Kidney (tissue), 22 donors: ENCODE measurements at places on chromosomes 2 and 18.

GRCh38 chr2:224545884-224546644 lies 39.1 kb downstream of the CUL3 start:
- no peak for DNase-seq

GRCh38 chr2:240916571-240917008 lies 10.5 kb downstream of the CROCC2 start:
- DNase-seq, result peak; percentile 78

DNA sequence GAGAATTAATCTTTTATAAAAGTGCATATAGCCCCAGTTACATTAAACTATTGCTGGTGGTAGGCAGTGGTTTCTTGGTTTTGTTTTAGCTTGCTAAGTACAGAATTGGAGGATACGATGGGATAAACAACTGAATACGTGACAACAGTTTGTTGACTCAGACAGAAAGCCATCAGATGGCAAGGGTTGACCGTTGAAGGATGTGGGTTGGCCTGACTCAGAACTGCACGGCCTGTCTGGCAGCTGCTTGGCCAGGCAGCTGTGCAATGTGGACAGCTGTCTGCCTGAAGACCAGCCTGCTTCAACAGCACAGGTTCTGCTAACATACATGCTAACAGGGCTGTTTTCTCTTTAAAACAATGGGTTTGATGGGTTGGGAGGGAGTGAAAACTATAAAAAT lies 46.6 kb downstream of the PRKRA start:
- no peak for DNase-seq

- peak; percentile 84 for DNase-seq
These were observed at the start of gene SYT4 for GRCh38 chr18:43277164-43277600. SYT4 (minus strand) TSS chr18:43277490; CDS start chr18:43277281, 209 bp downstream.

DNA sequence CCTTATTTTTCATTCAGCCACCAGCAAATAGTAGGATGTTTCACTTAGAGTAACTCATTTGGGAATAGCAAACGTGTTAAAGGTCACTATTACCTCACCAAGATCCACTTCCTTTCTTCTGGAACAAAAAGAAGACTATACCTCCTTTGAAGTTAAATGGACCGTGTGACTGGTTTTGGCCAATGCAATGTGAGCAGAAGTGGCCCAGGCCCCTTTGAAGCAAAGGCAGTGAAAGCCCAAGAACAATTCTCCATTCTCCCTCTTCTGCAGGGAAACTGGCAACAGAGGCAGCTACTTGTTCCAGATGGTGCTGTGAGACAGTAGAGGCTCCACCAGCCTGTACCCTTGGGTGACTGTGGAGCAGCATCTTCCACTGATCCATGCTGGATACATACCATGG lies 11.3 kb upstream of the MALL start:
- DNase-seq, result no peak

DNA sequence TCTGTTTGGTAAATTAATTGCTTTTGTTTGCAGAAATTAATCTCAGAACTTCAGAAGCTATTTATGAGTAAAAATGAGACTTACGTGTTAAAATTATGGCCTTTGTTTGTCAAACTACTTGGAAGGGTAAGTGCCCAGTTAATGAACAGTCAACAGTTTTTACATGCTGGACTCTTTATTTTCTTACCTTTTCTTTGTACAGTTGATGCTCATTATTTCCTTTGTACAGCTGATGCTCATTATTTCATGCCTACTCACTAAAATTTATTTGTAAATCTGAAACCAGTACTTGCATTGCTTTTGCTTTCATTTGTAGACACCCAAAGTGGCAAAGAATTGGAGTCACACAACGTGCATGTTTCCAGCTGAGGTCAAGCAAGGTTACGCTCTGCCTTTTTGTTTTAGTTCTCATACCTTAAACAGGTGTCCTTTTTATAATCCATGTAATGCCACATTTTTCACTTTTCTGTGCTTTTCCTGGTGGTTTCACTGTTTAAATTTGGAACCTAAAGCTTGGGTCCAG lies 13.3 kb downstream of the RIF1 start:
- DNase-seq, result no peak

- peak; percentile 14 for DNase-seq
These were observed 3.7 kb downstream of the PCGF1 start for GRCh38 chr2:74503506-74504475.

DNA sequence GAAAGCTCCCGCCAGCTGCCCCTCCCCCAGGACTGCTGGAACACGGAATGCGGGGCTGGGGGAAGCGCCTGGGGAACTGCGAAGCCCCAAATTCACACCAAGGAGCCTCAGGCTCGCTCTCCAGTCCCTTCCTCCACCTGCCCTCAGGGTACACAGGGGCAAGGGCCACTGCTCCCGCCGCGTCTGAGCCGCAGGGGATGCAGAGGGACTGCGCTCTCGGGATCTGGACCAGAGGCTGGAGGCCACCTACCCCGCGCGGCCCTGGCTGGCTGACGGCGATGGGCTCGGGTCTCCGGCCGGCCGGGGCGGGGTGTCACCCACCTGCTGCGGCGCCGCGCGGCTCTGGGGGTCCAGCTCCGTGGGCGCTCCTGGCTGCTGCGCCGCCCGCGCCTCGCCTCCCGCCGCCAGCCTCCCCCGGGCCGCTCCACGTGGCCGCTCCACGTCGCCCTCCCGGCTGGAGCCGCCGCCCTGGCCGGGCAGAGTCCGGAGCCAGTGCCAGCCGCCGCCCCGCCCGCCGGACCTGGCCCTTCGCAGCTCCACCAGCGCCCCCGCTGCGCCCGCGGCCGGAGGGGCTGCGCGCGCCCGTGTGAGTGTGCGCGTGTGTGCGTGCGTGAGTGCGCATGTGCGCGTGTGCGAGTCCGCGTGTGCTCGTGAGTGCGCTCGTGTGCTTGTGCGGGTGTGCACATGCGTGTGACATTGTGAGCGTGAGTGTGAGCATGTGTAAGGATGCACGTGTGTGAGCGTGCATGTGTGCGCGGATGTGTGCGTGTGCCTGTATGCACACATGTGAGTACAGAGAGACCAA lies at the start of gene CGREF1:
CGREF1 (minus strand) TSS at position 604 of the 805 bp plus-strand sequence. CDS start 14,762 bp downstream, outside the sequence.
- no peak for DNase-seq

DNA sequence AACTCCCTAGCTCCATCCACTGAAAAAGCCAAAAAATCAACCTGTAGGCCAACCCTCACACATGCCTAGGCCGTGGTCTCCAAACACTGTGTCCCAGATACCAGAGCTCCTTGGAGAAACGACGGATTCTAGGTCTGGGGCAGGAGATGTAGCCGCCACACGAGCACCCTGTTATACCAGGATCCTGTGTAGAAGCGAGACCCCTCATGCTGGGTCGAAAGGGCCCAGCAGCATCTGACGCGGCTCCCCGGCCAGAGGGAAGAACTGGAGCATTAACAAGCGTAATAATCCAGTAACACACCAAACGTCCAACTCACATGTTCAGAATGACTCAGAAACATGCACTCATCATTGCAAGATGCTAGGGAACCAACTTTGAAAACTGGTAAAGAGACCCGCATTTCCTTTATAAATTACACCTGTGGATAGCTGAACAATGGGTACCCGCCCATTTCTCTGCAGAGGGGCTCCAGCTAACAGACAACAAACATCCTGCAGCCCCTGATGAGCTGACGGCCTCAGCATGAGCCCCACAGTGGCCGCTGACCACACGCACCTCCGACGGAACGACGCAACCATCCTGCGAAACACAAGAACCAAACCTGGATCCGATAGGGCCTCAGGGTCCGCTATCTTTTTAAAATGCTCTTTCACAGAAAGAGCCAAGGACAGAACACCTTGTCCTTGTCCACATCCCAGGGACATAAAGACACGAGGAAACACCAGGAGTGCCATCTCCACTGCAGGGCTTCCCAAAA lies 14.2 kb downstream of the SLC66A2 start:
- no peak for DNase-seq

DNA sequence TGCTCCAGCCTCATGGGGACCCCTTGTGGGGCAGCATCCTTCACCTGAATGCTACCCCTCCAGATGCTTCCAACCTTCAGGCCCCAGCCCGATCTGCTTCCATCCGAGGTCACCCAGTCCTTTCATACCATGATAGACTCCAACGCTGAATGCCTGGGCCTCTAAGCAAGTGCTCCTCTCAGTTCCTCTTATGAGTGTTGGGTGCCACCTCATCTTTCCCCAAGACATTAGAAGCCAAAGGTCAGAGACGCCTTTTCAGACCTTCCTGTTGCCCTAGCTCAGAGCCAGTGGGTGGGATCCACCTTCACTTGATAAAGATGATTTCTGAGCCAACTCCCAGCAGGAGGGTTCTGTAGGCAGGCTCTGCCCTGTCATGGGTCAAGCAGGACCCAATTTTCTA lies 174.5 kb upstream of the MGAT5 start:
- DNase-seq, result no peak

DNA sequence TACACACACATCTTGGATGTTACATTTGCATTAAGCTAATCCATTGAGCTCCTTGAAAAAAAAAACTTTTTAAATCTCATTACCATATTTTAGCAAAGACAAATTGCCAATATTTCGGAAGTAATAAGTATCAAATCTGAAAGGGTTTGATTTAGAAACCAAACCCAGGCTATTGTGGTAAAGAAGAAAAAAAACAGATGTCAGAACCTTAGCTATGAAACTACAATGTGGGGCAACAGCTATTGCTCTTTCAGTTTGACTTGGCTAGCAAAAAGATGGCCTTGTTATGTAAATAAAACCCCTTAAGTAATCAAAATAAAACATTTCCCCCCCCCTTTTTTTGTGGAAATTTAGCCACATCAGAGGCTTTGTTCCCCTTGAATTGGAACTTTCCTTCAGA lies 41.2 kb upstream of the REG3A start:
- no peak for DNase-seq

- no peak for DNase-seq
These were observed 134.7 kb downstream of the MSTN start for GRCh38 chr2:189927823-189928222.

- no peak for DNase-seq
These were observed 1286.6 kb upstream of the ZEB2 start for GRCh38 chr2:145806546-145806945.

GRCh38 chr2:186639939-186640338 lies 50.1 kb downstream of the ITGAV start:
- no peak for DNase-seq

DNA sequence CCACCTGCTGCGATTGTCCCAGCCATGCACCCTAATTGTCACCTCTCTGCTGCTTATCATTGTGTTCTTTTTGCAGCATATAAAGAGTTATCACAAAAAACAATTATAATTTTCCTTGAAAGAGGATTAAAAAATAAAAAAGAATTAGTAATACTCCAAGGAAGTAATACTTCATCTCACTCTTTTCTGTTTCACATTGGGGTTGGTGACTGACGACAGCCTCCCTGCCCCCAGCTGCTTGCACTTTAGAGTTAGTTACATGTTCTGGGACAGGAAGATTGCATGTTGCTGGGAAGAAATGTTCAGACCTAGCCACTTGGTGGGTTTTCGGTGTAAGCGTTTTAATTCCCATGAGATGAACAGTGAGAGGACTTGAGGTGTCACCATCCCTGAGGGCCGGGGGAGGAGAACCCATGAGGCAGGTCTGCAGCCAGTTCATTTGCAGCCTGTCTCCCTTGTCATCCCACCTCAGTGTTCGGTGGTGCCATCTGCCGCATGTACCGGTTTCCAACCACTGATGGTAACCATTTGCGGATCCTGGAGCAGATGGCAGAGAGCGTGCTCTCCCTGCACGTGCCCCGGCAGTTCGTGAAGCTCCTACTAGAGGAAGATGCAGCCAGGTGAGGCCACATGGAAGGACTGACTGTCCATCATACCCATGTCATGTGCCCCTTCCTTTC lies 69.1 kb downstream of the COA5 start:
- no peak for DNase-seq

DNA sequence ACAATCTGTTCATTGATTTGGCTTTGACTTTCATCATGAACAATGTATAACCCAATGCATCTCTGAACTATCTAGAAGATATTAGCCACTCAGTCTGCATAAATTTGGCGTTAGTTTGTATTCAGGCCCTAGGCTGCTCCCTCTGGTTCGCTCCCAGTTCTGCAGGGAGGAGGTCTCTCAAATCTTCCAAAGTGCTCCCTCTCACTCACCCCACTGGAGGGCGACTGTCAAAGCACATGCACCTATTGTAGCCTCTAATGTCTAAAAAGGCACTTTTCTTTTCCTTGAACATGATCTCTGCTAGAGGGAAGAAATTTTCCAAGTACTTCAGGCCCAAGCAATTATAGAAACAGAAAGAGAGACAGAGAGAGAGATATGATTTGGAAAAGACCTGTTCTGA lies 291.5 kb downstream of the TDRD15 start:
- no peak for DNase-seq

- no peak for DNase-seq
These were observed 516.8 kb upstream of the FANCL start for GRCh38 chr2:58757971-58758370.

- no peak for DNase-seq
These were observed 21.6 kb downstream of the MAP4K4 start for GRCh38 chr2:101718993-101719571.

DNA sequence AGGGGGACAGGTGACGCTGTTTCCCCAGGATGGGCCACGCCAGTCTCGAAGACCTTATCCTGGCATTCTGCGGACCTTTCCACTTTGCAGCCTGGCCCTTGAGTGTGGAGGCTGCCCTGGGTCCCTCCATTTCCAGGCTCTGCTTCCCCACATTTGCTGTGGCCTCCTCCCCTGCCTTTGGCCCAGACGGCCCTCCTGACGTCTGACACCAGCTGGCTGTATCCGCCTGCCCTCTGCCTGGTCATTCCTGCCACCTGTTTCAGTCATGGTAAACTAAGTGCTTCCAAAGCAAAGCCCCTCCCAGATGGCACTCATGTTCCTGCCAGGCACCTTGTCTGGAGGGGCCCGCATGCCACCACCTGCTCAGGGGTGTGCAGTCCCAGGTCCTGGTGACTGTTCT lies 95.1 kb downstream of the ASB1 start:
- no peak for DNase-seq

GRCh38 chr18:998936-999335 lies 94.3 kb downstream of the ADCYAP1 start:
- DNase-seq, result no peak

DNA sequence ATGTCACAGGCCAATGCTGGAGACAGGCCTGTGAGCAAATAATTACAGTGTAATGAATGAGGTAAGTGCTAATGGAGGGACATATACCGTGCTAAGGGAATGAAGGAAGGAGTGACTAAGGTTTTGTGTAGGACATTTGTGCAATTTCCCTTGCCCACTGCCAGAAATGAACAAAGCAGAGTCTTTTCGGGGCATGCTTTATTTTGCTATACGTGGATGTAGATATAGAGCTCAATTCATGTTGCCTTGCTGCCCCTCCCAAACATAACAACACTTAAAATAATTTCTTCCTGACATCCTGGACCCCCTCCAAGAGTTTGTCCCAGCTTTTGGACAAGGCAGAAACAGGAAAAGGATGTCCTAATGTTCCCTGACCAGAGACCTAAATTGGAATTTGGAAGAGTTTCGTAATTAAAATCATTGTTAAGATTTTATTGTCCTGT lies 23.7 kb upstream of the CD28 start:
- no peak for DNase-seq
